ENCODE measurements at places on chromosomes 6 and 20.

DNA sequence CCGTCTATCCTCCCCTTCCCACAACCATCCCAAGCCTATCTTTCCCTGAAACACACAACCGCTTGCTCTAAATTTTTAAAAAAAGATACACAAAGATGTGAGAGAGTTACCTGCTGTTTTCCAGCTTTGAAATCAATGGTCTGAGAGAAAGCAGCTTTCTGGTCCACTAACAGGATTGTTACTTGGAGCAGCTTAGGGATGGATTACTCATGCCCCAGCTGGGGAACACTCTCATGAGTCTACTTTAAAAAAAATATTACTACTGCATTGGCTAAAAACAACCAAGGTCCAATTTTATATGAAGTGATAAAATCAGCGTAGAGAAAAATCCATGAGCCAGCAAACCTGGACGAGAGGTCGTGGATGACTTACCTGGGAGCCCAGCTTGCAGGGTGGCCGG is 29.6 kb upstream of the FOXC1 start:
- DNase-seq: no peak

GRCh38 chr20:62935968-62936585 is 1.9 kb upstream of the GID8 start:
- no peak for DNase-seq

DNA sequence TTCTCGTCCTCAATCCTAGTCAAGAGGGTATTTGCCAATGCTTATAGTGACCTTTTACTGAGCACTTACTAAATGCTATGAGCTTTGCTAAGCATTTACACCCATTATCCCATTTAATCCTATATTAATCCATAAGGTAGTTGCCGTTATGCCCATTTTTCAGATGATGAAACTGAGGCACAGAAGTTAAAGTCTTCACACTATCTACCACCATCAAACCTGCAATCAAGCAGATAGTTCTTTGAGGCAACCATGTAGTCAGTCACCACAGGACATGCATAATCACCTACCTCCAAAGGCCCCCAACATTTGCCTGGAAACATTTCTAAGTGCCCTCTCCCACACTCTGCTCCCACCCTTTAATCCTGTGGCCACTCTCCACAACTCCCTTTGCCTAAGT is 149.6 kb downstream of the LY86 start:
- DNase-seq: no peak

DNA sequence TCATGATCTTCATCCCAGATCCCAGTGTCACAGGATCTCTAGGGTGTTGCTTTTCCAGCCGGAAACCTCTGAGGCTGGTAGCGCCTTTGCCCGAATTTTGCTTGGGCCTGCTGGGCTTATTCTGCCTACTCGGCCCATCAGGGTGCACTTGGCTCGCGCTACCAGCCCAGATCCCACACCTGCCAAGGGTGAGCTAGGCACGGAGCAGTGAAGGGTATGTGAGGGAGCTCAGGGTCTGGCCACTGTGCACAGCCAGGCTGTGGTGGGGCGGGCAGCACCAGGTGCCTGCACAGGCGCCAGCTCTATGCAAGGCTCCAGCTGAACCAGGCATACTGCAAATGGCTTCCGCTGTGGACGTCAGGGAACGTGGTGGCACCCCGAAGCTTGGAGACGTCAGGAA is 693.4 kb upstream of the FLRT3 start:
- no peak for DNase-seq

GRCh38 chr6:125363039-125363823 is 61.5 kb upstream of the HDDC2 start:
- no peak for DNase-seq

DNA sequence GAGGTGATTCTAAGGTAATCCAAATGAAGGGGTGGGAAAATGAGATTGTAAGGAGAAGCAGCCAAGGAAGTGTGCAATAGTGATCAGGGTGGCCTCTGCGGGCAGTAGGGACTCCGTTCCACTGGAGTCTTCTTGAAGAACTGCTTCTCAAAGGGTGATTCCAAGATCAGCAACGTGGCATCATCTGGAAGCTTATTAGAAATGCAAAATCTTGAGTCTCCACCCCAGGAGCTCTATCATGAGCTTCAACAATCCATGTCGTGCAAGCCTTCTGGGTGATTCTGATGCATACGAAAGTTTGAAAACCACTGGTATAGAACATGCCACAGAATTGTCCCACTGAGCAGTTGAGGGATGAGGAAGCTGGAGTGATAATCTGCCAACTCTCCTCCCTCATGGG is 31.4 kb downstream of the SCP2D1 start:
- no peak for DNase-seq

GRCh38 chr6:138724015-138724414 is 49.6 kb upstream of the CCDC28A start:
- no peak for DNase-seq

- DNase-seq: no peak
These were observed 37.2 kb downstream of the SLC22A2 start for GRCh38 chr6:160221423-160221822.

GRCh38 chr6:55438203-55438602 is 110.9 kb downstream of the GFRAL start:
- DNase-seq: no peak

GRCh38 chr6:145148776-145149175 is 586.5 kb downstream of the EPM2A start:
- DNase-seq: no peak

DNA sequence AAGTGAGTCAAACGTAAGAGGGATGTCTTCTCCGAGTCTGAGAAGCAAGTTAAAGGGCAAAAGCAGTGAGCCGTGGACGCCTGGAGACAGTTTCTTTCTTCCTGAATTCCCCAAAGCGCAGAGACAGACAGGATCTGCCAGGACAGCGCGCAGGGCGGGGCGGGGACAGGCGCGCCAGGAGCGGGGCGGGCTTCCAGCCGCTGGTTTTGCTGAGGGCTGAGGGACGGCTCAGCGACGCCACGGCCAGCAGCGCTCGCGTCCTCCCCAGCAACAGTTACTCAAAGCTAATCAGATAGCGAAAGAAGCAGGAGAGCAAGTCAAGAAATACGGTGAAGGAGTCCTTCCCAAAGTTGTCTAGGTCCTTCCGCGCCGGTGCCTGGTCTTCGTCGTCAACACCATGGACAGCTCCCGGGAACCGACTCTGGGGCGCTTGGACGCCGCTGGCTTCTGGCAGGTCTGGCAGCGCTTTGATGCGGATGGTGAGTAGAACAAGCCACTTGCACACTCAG is at the start of gene SCGN:
Gene SCGN (plus strand): TSS at position 209 of the 509 bp plus-strand sequence. CDS start 189 bp downstream, at position 398.
- DNase-seq: peak; percentile 69

- DNase-seq: no peak
These were observed 154.0 kb downstream of the JARID2 start for GRCh38 chr6:15399641-15400470.

- DNase-seq: no peak
These were observed 272.7 kb upstream of the FOXQ1 start for GRCh38 chr6:1039191-1039590.

GRCh38 chr6:142463988-142464387 is 162.2 kb downstream of the ADGRG6 start:
- no peak for DNase-seq

DNA sequence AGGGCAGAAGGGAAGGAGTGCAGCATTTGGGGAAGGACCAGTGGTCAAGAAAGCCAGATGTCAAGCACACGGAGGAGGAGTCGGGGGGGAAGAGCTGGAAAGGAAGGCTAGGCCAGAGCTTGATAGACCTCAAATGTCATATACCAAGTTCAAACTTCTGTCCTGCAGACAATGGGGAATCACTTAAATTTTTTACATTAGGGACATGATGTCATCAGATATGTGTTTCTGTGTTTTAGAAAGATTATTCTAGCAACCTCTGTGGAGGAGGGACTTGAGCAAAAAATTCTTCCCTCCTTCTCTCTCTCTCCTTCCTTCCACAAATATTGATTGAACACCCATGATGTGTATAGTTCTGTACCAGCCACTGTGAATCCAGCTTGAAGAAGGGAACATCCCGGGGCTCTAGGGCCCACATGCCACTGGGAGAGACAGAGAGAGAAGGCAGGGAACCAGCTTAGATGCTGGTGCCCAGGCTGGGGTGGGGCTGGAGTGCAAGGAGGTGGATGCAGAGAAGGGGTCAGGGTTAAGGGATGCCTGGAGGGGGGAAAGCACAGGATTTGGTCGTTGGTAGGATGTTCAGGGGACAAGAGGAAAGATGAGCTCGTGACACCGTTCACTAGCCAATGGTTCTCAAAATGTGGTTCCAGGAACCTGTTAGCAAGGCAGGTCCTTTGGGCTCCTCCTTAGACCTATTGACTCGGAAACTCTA is 19.8 kb upstream of the AAR2 start:
- no peak for DNase-seq

- DNase-seq: peak; percentile 50
These were observed 39.8 kb upstream of the HBS1L start for GRCh38 chr6:135094403-135094821.

GRCh38 chr6:100267721-100268123 is 197.0 kb downstream of the SIM1 start:
- DNase-seq: no peak

DNA sequence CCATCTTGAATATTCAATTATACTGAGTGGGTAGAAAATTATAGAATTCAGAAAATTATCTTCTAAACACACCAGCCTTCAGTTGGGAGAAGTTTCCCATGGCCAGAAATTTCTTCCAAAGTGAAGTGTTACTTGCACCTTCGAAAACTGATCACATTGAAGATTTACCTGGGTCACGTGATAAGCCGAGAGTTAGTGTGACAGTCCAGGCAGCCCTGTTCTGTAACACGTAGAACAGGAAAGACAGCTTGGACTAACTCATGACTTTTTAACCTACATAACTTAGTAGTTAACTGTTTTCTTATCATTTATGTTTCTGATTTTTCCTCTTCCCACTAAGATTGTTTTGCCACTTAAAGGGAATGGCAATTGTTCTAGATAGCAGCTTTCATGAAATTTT is 118.3 kb upstream of the MTHFD1L start:
- no peak for DNase-seq

DNA sequence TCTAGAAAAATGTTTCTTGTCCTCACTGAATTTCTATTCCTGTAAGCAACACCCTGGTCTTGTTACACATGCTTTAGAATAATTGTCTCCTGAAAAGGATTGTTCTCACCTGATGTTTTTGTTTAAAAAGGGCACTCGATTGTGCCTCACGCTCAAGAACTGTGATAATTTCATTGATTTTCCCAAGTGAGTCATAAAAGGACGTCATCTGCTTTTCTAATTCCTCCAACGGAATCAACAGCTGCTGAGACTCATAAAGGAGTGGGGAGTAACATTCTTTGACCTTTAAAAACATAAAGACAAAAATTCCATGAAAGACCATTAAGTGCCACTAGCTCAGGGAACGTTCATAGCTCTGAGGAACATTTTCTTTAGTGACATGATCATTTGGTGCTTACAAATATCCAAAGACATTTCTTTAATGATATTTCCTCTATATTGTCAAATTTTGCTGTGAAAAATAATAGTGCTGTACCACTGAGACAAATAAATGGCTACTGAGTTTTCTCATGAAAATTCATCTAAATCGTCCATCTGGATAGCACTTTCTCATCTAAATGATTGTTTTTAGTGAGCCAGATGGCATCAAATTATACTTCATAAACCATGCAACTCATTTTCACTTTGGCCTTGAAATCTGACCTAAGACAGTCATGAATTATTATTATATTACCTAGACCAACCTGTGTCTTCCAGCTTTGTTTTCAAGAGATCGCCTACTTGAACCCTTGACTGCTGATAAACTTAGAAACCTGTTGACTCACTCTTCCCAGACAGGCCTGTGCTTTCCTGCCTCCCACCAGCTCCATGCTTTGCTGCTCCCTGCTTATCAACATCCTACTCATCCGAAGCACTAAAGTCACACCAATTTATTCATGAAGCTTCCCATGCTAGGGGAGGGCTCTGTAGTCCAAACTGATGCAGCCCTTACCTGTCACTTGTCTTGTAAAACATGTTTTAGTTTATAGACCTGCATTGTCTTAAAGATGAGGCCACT is 178.2 kb downstream of the SYNE1 start:
- no peak for DNase-seq

- peak; percentile 36 for DNase-seq
These were observed 577 bp downstream of the LSM14B start for GRCh38 chr20:62122654-62123449.

DNA sequence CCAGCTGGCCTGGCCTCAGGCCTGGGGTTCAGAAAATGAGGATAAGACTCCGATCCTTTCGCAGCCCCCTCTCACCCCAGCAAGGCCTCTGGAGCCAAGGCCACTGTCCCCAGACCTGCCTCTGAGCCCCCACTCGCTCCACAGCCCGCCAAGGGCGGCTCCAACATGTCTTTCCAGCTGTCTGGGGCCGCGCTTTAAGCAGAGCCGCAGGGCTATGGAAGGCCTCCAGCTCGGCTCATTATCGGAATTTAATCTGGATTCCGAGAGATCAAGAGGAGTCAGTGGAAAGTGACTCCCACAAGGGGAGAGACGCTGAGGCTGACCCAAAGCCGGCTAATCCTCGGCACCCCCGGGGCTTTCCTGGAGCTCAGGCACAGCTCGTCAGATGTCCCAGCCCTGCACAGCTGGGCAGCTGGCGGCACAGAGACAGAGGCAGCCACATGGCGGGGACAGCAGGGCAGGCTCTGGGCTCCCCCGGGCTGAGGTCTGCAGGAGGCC is 41.8 kb downstream of the BMP7 start:
- DNase-seq: no peak

- no peak for DNase-seq
These were observed 36.1 kb downstream of the FASTKD5 start for GRCh38 chr20:3123542-3123941.

- no peak for DNase-seq
These were observed 35.1 kb downstream of the SYNJ2 start for GRCh38 chr6:158016571-158017383.

- DNase-seq: no peak
These were observed 13.9 kb downstream of the MYB start for GRCh38 chr6:135195041-135195440.

- no peak for DNase-seq
These were observed 1.5 kb downstream of the ID4 start for GRCh38 chr6:19838442-19839236.

- DNase-seq: no peak
These were observed 13.0 kb upstream of the GRM4 start for GRCh38 chr6:34158876-34159275.

- no peak for DNase-seq
These were observed 23.8 kb upstream of the FAM217A start for GRCh38 chr6:4102687-4103244.

DNA sequence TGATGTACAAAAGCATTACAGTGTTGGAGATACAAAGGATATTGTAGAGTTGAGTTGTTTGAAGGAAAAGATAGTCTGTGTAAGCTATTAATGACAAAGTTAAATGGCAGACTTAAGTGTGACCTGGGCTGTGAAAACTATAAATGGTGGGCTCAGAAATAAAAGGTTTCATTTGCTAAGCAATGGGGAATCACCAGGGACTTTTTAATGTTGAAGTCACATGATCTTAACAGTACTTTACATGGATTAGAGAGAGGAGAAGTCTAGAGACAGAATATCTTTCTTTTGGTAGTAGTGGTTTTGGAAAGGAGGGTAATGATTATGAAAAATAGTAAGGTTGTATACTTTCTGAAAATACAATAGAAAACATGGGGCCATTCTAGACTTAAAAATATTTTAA is 67.1 kb downstream of the SCAF8 start:
- no peak for DNase-seq

DNA sequence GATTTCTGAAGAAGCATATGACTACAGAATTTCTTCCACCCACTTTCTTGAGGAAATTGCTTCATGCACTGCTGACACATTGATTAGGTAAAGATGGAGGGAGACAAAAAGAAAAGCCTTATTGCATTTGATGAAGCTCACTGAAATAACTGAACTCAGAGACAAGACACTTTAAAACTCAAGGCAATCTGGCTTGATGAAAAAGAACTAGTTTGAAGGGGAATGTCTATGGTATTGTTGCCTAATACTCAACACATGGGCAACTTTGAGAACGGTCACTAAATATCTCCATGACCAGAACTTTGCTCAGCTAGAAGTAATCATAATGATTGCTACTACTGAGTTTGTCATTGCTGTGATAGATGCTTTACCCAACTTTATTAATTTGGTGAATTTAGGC is 38.1 kb downstream of the HTR1B start:
- no peak for DNase-seq
